ENCODE measurements at places on chromosomes 4 and X. TPM values are rescaled to one million over a fixed set of nuclear protein-coding genes. Genes with fewer than 3 reads are reported as not detected.

GRCh38 chr4:139825523-139826014 lies 159.9 kb downstream of the MGST2 start:
- no peak for DNase-seq

GRCh38 chrX:132986556-132986955 lies 28.1 kb upstream of the HS6ST2 start:
- DNase-seq: no peak

- DNase-seq: no peak
Observed at GRCh38 chr4:27129871-27130366, 269.3 kb downstream of the STIM2 start.

ERVMER34-1 gene
- total RNA-seq: not detected

F9 gene
- total RNA-seq: not detected

GAGE1 gene
- not detected for total RNA-seq

GRCh38 chrX:54776061-54776460 lies 22.0 kb downstream of the ITIH6 start:
- DNase-seq: no peak

- DNase-seq: no peak
Observed at GRCh38 chr4:123116412-123116811, 194.0 kb upstream of the NUDT6 start.

DNA sequence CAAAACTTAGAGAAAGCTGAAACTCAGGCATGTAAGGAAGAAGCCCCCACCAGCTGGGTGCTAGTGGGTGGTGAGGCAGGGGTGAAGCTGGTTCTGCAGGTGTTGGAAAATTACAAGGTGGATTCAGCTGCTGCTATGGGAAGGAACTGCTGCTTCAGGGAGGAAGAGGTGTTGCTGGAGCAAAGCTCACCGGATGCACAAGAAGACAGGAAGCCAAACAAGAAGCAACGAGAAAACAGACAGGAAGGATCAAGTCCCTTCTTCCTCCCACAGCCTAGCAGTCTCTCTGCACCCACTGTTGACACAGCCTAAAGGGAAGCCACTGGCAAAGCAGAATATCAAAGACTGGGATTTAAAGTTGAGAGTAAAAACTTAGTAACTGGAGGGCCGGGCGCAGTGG lies 100.2 kb upstream of the JADE1 start:
- DNase-seq: no peak

F8A3 gene
- 9.7 TPM for total RNA-seq

AMOT gene
- 2.4 TPM for total RNA-seq

GRCh38 chr4:77662396-77662795 lies 56.8 kb downstream of the CXCL13 start:
- no peak for DNase-seq

GRCh38 chr4:25702848-25703247 lies 47.2 kb downstream of the SLC34A2 start:
- no peak for DNase-seq

ITGB1BP2 gene
- 5.8 TPM for total RNA-seq

- DNase-seq: no peak
Observed at GRCh38 chr4:101824500-101824899, 34.0 kb downstream of the BANK1 start.

All from naive thymus-derived CD8-positive, alpha-beta T cell (primary cell).